ENCODE measurements at places on chromosomes 4 and X.

DNA sequence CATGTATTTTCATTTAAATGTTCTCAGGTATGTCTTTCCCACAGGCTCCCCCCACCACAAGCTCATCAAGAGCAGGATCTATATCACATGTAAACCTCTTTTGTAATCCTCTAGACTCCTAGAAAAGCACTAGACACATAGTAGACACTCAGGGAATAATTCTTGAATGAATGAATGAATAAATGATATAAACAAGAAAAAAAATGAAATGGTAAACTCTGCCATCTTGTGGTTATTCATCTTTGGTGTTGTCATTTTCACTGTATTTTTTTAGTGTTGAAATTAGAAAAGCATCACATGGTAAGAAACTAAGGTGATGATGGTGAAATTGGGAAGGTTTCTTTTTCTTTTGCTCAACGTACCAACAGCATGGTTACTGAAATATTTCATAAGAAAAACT, 34.2 kb upstream of the C1GALT1C1 start:
- no peak for DNase-seq

- DNase-seq = no peak
These were observed 2.1 kb upstream of the TMEM131L start for GRCh38 chr4:153464068-153464467.

DNA sequence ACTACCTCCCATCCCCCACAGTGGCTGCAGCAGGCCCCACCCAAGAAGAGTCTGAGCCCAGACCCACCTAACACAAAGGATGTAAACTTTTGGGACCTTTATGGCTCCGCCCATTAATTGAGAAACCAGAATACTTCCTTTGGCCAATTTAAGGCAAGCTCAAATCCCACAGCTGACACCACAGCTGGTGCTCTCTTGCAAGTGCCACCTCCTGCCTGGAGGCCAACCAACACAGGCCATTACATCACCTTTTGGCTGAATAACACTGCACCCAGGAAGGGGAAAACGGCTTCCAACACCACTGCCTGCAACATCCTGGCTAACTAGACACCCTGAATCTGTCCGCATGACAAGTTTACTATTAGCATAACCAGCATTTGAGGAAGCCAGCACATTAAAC, 248.8 kb downstream of the PRDM5 start:
- DNase-seq = no peak

DNA sequence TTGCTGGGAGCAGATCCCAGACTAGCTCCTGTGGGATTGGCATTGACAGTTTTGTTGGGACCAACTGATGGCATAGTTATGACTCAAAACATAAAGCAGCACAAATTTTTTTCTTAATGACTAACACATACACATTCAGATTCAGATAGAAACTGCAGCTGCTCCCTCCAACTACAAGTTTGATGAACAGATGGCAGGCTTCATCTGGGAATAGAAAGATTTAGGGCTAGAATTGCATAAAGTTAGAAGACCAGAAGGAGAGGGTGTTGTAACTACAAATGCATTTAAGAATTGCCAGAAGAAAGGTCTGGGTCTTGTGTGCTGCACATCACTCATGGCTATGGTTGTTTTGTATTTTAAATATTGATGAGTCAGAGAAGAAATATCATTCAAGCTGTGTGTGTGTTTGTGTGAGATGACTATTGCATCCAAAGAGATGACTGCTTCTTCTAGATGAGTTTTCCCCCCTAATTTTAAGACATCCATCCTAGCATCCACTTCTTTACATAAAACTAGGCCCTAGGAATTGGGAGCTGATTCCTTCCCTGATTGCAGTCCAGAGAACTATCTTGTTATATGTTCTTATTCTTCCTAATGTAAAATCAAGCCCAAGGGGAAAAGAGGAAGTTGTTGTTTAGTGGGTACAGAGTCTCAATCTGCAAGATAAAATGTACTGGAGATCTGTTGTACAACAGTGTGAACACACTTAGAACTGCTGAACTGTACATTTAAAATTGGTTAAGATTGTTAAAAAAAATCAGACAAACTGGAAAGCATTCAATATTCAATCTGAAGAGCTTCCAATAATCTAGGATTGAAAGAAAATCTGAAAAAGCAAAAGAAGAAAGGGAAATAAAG, 175.1 kb downstream of the PARM1 start:
- DNase-seq = no peak

DNA sequence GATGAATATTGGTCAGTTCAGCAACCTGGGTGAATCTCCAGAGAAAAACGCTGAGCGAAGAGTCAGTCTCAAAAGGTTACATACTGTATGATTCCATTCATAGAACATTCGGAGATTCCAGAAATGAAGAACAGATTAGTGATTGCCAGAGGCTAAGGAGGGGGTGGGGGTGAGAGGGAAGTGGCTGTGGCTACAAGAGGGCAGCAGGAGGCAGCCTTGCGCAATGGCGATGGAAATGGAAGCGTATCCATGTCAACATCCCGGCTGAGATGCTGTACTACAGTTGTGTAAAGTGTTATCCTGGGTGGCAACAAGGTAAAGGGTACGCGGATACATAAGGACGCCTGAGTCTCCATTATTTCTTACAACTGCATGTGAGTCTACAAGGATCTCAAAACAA, 18.0 kb downstream of the LYAR start:
- no peak for DNase-seq

DNA sequence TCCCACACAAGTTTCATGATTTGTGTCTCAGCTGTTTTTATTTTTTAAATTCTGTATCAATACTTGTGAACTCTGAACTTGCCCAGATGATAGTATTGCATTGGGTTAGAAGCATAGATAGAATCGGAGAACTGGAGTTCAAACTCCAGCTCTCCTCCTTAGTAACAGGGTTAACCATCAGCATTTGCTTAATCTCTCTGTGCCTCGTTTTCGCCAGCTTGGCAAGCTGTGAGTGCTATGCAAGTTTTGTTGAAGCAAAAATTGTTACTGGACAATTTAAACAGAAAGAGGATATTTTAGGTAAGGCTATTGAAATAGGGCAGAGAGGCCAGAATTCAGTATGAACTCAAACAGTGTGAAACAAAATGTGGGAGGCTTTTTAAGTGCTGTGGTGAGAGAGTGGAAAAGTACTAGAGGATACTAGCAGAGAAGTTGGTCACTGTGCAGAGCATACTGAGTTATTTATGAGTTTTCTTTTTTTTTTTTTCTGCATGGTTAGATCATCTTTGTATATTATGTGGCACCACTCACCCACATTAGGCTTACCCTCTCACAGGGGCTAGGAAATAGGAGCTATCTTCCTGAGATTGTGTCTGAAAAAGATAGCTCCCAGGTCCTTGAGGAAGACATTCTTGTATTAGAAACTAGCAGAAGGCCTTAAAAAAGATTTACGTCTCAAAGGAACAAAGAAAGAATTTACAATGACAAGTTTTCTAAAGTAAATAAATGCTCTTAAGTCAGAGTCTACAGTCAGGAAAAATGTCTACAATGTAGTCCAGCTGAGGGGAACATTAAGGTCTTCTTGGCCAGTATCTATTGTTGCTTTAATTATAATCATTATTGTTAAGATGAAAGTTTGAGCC, 1126.6 kb downstream of the FAT4 start:
- no peak for DNase-seq

DNA sequence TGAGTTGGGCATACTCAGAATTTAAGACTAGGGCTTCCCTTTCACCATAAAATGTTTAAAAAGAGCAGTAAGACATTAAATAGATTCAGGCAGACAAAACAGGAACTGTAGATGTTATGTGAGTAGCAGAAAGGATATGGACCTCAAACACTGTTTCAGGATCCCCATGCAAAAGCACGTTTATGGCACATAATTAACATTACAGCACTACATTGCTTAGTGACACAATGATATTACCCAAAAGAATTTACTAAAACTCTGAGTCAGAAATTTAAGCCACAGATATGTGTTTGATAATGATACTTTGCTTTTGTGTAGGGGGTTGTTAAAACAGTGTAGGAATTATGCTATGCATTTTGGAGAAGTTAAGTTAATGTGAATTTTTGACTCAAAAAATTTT, 266.3 kb downstream of the PDGFC start:
- DNase-seq = no peak

GRCh38 chr4:118139241-118139640, 105.0 kb downstream of the NDST3 start:
- no peak for DNase-seq
